Activated CD4-positive, alpha-beta T cell treated with anti-CD3 and anti-CD28 coated beads, Interleukin-2, amount 50 U/mL, for 48 hours (primary cell): ENCODE measurements at places on chromosomes 3 and 15.

- peak; percentile 64 for DNase-seq
Measured at GRCh38 chr15:31977812-31978661, 52.3 kb upstream of the CHRNA7 start.

GRCh38 chr3:152405915-152406802 is 137.4 kb downstream of the MBNL1 start:
- DNase-seq = no peak

GRCh38 chr3:13812034-13812471 is 67.8 kb downstream of the WNT7A start:
- no peak for DNase-seq

DNA sequence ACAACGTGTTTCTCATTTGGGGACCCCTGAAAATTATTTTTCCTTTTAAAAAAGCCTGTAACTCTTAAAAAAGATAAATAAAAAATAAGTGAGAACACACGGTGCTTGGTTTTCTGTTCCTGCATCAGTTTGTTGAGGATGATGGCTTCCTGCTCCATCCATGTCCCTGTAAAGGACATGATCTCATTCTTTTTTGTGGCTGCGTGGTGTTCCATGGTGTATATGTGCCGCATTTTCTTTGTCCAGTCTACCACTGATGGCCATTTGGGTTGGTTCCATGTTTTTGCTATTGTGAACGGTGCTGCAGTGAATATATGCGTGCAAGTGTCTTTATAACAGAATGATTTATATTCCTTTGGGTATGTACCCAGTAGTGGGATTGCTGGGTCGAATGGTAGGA is 2.3 kb downstream of the TSPAN3 start:
- no peak for DNase-seq

DNA sequence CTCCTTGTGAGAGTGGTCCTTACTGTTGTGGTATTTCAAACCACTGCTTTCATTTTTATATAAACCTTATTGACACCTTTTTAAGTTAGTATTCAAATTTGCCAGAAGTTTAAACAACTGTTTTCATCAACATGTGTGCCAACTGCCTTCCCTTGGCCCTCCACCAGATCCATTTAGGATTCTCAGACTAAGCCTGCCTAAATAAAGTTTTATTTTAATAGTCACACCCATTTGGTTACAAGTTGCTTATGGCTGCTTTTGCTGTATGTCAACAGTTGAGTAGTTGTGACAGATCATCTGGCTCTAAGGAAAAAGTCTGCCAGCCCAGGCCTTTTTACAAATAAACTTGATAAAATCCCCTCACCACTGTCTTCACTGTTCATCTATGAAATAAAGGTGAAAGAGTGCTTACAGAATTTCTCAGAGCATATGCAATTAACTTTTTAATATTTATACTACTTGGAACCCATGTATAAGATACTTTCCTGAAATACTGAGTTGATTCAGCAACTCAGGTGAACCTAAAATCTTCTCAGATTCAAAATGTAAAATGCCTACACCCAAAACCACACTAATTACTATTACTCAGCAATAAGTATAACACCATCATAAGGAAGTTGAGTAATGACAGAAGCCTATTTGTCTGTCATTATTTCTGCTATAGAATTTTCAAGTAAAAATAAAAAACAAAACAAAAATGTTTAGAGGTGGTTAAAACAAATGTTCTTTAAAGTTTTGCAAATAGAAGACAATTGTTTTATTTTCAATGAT is 35.1 kb downstream of the PEAK1 start:
- DNase-seq = no peak

DNA sequence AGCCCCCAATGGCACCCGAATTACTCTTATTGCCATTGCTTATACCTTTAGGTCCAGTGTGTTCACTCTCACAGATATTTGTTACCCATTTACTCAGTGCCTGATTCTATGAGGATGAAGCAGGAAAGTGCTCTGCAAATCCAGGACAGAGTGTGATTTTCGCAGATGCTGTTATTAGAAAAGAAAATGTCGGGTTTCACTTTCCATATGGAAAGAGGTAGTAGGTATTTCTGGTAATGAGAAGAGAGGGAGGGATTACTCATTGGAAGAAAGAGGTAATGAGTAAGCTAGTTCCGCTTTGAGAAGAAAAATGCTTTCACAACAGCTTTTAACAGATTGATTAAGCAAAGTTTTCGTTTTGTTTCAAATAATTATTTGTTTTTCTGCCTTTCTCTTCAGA is 336.3 kb upstream of the CFAP20DC start:
- DNase-seq = no peak

DNA sequence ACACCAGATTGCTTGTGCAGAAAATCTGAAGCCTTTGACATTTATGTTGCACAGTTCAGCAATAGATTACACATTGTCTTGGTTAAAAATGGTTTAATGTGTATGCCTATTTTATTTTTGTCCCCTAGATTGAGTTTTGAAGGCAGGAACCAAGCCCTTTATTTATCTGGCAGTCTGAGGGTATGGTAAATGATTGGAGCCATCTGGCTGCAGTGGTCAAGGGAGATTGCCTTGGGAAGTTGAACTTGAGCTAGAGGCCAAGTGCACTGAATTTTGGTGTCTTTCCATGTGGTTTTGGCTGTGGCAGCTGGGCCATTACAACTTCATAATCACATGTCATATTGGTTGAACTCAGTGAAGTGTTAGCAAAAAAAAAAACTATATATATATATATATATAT is 248.7 kb upstream of the C2CD4B start:
- no peak for DNase-seq

GRCh38 chr3:183555541-183556081 is at the start of gene KLHL6:
KLHL6 (minus strand) TSS chr3:183555706; CDS start chr3:183555653, 53 bp downstream.
- peak; percentile 81 for DNase-seq

DNA sequence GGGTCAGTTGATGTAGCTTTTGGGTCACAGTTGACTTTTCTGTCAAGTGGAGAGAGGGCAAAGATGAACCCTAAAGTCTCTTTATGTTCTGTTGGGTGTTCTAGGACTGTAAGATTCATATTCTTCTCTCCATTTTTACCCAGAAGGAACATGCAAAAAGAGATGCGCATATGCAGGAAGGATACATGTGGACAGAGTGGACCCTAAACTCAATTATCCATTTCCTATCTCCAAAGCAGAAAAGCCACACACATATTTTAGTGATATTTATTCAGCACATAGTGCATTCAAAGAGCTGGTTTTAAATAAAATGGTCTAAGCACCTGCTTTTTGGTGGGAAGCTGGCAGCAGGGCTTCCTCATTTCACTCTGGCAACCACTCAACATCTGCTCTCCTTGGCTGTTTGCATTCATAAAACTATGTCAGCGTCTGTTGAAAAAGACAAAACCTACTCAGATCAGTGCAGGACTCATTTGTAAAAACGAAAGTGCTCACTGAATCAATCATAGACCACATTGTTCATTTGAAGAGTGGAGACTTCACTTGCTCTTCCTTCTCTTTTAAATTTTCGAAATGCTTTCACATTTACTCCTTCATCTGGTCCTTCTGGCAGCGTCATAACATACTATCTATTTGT is 96.6 kb downstream of the SEMA6D start:
- no peak for DNase-seq

GRCh38 chr3:46643701-46644100 is 31.4 kb downstream of the FAM240A start:
- no peak for DNase-seq

DNA sequence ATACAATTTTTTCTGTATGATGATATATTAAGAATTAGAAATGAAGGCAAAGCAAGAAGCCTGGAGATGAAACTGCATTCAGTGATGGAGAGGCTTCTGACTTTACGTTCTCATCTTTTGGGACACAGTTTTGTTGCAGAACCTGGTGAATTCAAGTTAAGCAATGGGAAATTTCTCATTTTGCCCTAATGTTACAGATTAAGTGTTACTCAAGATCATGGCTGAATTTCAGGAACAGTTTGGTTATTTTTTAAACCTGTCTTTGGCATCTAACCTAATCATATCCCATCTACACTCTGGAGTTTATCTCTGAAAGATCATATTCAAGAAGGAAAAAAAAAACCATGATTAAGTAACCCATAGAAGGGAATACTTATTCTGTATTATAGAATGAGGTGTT is 6.0 kb downstream of the NIT2 start:
- DNase-seq = no peak

DNA sequence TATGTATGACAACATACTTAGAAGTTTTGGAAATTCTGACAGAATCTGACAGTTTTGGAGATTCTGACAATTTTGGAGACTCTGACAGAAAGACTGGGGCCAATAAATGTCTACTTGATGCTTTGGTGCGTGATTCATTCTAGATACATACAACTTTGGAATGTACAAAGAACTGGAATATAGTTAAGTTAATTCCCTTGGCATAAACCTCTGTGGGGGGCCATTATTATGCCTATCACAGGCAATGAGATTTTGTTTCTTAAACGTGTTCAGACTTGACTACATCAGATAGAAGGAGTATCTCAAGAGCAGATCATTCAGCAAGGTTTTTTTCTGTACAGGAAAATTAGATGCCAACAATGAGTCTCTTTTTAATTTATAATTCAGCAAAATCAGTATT is 617.6 kb upstream of the ZNF717 start:
- DNase-seq = no peak

DNA sequence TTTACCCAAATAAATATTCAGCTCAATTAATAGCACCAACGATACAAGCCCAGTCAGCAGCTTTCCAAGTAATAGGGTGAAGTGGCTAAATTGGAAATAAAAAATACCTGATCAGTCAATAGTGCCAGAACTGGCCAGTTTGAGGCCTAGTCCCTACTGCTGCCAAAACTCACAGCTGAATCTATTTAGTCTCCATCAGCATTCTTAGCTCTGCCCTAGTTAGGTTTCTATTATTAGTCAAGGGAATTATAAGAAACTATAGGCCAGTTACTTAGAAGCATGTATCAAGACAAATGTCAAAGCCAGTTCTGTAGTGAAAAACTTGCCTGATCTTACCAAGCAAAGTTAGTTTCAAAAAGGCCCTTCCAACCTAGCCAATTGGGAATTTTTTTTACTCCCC is 146.2 kb upstream of the ZBTB20 start:
- no peak for DNase-seq

GRCh38 chr15:65653341-65653740 is 31.6 kb downstream of the SLC24A1 start:
- DNase-seq = no peak

- no peak for DNase-seq
Measured at GRCh38 chr3:72270072-72270681, 485.2 kb upstream of the PROK2 start.

GRCh38 chr3:35654476-35654875 is 15.2 kb downstream of the ARPP21 start:
- no peak for DNase-seq

- DNase-seq = no peak
Measured at GRCh38 chr3:21919383-21919782, 168.4 kb upstream of the ZNF385D start.

DNA sequence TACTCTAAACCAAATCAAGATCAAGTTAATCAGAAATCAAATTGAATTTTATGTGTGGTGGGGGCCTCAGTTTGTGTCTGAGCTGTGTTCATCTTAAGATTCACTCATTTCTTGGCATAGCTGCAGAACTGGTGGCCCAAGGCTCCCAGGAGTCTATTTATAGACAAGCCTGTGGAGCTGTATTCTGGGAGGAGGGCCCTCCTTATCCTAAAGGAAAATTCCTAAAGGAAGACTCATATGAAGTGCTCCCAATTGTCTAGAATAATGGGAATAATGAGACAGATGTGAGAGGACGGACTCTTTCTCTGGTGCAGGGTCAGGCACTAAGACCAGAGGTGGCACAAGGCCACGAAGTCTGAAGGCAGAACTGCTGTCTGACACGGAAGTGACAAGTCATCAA is 38.9 kb downstream of the C3orf85 start:
- no peak for DNase-seq

GRCh38 chr15:90553248-90553745 is 23.6 kb downstream of the CRTC3 start:
- DNase-seq = no peak

- DNase-seq = peak; percentile 21
Measured at GRCh38 chr15:69319384-69320375, 21.0 kb downstream of the PAQR5 start.

- no peak for DNase-seq
Measured at GRCh38 chr15:34064438-34064837, 25.4 kb upstream of the AVEN start.

- no peak for DNase-seq
Measured at GRCh38 chr3:83454353-83454752, 1504.4 kb upstream of the CADM2 start.

DNA sequence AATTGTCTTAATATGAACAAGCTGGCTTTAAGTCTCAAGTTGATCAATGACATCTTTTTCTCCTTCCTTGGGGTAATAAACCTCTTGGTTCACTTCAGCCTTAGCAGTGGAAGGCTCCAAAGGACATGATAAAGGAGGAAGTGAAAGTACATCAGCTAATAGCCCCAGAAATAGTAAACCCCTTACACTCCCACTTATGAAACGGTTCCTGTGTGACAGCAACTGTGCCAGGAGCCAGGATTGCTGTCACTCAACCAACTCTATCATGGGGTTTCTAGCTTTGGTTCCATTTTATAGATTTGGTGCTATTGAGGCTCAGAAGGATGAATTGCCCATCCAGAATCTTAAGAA is 216.7 kb downstream of the ABHD5 start:
- no peak for DNase-seq

- no peak for DNase-seq
Measured at GRCh38 chr15:62133141-62133540, 31.9 kb downstream of the C2CD4B start.

DNA sequence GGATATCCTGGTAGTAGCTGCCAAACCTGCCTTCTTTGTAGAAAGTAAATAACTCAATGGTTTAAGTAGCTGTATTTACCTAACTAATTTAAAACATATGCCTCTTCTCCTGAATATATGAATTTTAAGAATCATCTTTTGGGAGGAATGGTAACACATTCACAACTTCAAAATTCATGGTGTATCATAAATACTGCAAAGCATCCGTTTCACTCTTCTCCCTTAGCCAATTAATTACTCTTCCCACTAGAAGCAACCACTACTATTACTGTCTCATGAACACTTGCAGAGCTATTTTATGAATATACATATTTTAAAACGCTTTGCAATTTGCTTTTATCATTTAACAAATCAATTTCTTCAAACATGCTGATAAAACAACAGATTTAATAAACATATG is 59.0 kb upstream of the USP50 start:
- no peak for DNase-seq

DNA sequence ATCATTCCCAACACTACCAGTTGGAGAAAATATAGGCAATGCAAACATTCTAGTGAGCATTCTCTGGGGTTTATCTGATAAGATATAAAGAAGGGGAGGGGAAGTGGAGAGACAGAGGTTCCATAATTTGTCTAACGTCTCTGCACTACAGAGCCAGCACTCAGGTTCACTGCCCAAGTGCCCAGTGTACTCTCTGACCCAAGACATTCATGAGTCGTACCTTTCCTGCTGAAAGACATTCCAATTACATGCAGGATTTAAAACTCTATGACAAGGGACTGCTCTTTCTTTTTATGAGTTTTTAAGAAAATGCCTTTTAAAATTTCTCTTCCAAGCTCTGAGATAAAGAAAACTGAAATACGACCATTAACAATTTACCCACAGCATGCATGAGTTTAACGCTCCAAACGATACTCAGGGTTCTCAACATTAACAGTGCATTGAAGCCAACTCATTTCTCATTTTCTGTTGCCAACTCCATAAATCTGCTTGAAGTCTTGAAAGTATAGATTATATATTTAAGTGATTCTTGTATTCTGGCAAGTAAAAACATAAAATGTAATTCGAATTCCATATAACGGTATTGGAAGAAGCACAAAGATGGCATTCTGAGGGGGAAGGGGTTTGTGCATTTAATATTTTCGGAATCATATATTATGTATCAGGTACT is 193.4 kb downstream of the SUCLG2 start:
- DNase-seq = no peak
